Activated naive CD8-positive, alpha-beta T cell treated with anti-CD3 and anti-CD28 coated beads, Interleukin-2, amount 50 U/mL, for 16 hours (primary cell): ENCODE measurements at places on chromosomes 4 and X.

DNA sequence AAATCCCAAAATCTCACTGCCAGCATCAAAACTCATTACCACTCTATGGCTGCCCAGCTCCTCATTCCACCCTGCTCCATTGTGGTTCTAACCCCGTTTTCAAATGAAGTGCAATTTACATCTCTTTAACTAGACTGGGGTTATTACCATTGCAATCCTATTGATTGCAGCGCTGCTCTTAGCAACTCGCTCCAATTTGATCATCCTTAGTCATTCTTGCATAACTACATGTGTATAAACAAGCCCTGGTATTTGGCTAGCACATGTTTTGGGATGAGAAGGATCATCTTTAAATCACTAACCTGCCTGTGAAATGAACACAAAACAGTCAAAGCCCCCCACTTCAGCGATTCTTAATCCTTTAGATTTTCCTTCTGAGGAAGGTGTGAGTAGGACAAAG lies 340.1 kb upstream of the PPARGC1A start:
- DNase-seq: no peak

GRCh38 chr4:20591571-20591970 lies 108.7 kb upstream of the PACRGL start:
- no peak for DNase-seq

GRCh38 chr4:114924311-114924710 lies 189.1 kb downstream of the NDST4 start:
- DNase-seq: no peak

GRCh38 chr4:26071688-26072087 lies 157.7 kb downstream of the SMIM20 start:
- no peak for DNase-seq

DNA sequence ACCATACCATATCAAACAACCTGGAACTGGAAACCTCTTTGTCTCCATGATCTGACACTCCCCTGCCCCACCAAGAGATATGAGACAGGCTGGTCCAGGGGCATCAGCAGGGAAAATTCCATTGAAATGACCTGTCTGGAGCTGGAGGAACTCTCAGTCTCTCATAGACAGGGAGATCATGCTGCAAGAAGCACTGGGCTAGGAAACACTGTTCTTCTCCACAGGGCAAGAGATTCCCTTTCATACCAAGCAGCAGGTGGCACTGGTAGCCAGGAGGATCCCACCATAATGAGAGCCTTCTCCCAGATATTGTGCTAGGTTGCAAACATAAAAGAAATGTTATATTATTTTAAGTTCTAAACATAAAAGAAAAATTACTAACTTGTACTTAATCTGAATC lies 14.5 kb upstream of the NALF2 start:
- no peak for DNase-seq

GRCh38 chr4:145279122-145279960 lies 99.0 kb upstream of the OTUD4 start:
- DNase-seq: no peak

GRCh38 chr4:87030755-87031441 lies 96.1 kb downstream of the AFF1 start:
- DNase-seq: no peak

DNA sequence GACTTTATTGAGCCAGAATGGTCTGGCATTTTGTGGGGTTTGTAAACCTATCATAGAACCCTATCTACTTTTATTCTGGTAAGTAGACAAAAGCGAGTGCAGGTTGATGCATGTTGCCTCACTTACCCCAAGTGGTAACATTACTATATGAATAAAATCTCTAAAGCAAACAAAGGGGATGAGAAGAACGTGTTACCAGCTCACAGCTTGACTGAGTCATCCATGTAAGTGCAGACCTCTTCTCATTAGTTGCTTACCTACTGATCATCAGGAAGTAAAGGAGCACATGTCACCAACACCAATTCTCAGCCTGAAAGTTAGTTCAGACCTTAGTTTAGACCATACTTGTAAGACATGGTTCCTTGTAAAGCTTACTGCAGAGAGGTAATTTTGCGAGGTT lies 1328.3 kb downstream of the C4orf33 start:
- no peak for DNase-seq

DNA sequence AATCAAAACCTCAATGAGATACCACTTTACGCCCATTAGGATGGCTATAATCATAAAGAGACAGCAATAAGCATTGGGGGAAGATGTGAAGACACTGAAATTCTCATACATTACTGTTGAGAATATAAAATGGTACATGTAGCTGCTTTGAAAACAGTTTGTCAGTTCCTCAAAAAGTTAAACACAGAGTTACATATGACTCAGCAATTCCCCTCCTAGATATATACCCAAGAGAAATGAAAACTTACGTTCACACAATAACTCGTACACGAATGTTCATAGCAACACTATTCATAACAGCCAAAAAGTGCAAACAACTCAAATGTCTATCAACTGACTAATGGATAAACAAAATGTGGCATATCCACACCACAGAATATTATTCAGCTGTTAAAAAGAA lies 36.6 kb downstream of the PHF8 start:
- no peak for DNase-seq

DNA sequence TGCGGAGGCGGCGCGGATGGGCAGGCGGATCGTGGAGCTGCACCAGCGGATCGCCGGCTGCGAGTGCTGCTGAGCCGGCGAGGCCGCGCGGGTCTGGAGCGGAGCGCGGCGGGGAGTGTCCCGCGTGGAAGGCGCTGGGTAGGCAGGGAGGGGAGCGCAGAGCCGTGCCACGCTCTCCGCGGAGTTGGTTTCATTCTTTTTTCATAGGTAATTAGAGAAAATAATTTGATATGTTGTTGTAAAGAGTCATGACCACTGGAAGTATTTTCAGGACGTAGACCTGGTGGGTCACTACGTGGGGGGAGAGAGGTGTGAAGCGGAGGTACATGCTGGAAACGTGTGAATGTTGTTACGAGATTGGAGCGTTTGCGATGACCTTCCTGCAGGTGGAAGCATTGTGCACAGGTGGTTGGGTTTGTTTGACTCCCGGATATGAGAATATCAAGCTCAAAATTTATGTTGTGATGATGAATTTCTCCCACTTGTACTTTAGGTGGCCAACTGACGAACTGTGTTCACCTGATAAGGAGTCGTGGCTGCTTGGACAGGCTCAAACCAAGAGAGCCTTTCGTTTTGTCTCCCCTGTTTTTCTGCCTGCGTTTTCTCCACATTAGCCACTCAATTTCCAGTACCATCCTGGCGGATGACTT lies 19.1 kb upstream of the S100P start:
- DNase-seq: peak; percentile 30

GRCh38 chrX:53286171-53286570 lies 4.8 kb upstream of the IQSEC2 start:
- no peak for DNase-seq

DNA sequence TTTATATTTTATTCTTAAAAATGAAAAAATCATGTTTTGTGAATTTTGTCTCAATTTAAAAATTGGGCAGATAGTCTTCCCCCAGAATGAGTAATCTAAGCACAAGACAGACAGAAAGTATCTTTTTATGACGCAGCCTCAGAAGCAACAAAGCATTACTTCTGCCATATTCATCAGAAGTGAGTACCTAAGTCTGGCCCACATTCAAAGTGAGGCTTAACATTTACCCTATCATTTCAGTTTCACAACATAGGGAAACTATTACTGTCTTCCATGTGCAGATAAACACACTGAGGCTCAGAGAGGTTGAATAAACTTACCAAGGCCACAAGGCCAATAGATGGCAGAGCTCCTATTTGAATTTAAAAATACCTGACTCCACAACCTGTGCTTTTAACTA lies 4.4 kb upstream of the PRDX4 start:
- no peak for DNase-seq

GRCh38 chrX:41406201-41406600 lies 40.9 kb upstream of the NYX start:
- DNase-seq: no peak

DNA sequence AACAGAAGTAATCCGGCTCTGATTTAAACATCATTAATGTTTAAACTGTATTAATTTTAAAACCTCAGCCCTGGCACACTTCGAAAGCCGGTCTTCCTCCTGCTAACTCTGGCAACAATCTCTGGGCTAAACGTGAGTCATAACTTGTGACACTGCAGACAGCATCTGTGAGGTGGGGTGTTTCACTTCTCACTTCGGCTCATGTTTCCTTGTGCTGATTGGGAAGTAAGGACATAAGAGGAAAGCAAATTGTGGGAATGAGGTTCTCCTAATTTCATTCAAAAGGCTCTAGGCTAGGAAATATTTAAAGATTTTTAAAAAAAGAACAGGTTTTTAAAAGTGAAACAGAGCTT lies 139.9 kb upstream of the USP9X start:
- no peak for DNase-seq

- DNase-seq: no peak
Measured at GRCh38 chrX:154850957-154851611, 16.6 kb upstream of the SMIM9 start.
